Adrenal gland (tissue), 19 donors: ENCODE measurements at places on chromosomes 6 and 20. TPM values are rescaled to one million over a fixed set of nuclear protein-coding genes. Genes with fewer than 3 reads are reported as not detected.

GRCh38 chr6:144944106-144944505 is 659.0 kb downstream of the UTRN start:
- no peak for DNase-seq
- H3K4me3 ChIP-seq, result no peak overlapping the region
- H3K27ac ChIP-seq, result no peak overlapping the region
- no peaks in the 10 kb centered on the region for H3K36me3 ChIP-seq

Gene SS18L1
- 36.6 TPM for polyA plus RNA-seq

- no peaks in the 10 kb centered on the region for H3K4me1 ChIP-seq
- no peak overlapping the region for H3K4me3 ChIP-seq
- no peaks in the 10 kb centered on the region for H3K36me3 ChIP-seq
- no peak for DNase-seq
Observed at GRCh38 chr6:81252231-81252630, 500.2 kb downstream of the TENT5A start.

Gene CST2
- polyA plus RNA-seq, result 1.3 TPM

GRCh38 chr6:149015535-149016525 is 269.0 kb downstream of the UST start:
- no peak overlapping the region for H3K27ac ChIP-seq
- no peaks in the 10 kb centered on the region for H3K36me3 ChIP-seq
- H3K27me3 ChIP-seq, result no peaks in the 10 kb centered on the region
- H3K4me3 ChIP-seq, result no peak overlapping the region
- DNase-seq, result no peak
